Hindlimb muscle (tissue), 1 donor: ENCODE measurements at places on chromosomes 4 and X. TPM values are rescaled to one million over a fixed set of nuclear protein-coding genes. Genes with fewer than 3 reads are reported as not detected.

Gene SUV39H1
- polyA plus RNA-seq, result 4.6 TPM

Gene RASL11B
- 12.1 TPM for polyA plus RNA-seq

GRCh38 chrX:28584025-28584424 is 3.2 kb upstream of the IL1RAPL1 start:
- DNase-seq, result no peak

- DNase-seq, result no peak
Observed at GRCh38 chr4:176789955-176790354, 2.8 kb downstream of the VEGFC start.

DNA sequence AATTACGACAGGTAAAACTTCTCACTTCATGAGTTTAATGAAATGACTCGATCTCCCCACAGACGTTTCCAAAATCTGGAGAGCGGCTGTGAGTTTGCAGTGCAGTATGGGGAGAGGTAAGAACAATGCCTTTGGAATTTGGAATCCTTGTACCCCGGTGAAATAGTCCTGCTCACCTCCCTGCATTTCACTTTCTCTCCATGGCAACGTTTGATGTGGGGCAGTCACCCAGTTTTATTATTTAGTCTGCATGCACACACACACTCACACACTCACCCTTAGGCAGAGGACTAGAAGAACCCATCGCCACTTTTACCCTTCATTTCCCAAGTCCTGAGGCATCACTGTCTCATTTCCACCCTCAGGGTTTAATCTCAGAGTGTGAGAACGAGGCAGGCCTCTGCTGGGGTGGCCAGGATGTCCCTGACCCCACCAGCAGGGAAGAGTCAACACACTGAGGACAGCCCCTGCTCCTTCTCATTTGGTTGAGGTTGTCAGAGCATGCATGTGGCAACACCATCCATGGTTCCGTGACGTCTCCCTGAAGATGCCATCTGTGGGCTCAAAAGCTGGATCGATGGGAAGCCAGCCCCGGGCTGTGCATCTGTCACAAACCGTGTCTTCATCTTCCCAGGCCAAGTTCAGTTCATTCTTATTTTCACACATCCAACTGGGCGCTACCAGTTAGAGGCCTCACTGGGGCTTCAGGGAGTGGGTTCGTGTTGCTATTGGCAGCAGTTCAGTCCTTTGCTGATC is 119.8 kb upstream of the TRIM2 start:
- no peak for DNase-seq

GRCh38 chr4:99468889-99469288 is 33.7 kb upstream of the ADH7 start:
- DNase-seq, result no peak

Gene MTHFD2L
- 13.6 TPM for polyA plus RNA-seq

- no peak for DNase-seq
Observed at GRCh38 chr4:109967798-109968520, 55.3 kb downstream of the EGF start.

DNA sequence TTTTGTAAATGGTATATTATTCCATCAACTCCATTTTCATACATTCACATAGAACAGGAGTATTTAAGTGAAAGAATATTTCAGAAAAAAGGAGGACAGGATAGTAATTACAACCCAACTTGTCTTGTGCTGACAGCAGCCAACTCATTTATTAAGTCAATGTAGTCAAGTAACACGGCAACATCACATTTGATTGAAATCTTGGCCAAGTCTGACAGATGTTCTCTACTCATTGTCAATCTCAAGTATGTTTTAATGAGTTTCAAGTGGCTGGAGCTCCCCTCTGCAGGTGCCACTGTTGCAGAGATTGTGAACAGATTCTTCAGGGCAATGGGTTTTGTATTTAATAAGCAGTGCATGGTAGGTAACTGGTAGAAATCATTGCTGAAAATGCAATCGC is 332.5 kb downstream of the C4orf33 start:
- no peak for DNase-seq

DNA sequence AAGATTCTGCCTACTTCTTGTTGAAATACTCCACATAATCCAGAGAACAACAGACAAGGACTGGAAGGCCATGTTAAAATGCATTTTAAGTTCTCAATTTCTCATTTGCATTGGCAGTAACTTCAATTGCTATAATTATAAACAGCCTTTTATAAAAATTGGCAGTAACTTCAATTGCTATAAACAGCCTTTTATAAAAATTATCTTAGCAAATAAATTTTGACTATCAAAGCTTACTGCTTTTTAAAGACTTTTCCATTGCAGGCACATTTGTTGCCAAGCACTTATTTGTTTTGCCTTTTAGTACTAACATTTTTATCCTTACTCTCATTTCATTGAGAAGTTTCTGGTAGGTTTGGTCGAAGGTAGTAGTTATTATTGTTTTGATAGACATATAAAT is 17.8 kb downstream of the SCFD2 start:
- no peak for DNase-seq

DNA sequence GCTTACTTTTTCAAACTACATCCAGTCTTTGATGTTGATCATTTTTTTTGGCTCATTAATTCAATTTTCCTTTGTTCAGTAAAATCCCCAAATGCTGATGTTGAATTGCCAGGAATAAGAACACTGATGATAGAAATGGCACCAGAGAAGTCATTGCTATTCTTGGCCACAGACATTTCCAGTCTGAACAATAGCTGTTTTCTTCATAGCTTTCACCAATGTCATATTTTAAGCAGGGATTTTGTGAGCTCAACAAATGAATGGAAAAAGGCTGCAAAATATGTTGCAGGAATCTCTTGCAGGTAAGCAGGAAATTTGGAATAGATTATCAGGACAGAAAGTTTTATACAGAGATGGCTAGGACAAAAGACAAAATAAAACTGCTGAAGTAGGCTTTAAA is 40.5 kb upstream of the GLRB start:
- DNase-seq, result no peak

Gene NLGN4X
- polyA plus RNA-seq, result 2.5 TPM

GRCh38 chrX:103818842-103819619 is 13.0 kb downstream of the RAB9B start:
- peak; percentile 11 for DNase-seq

- DNase-seq, result no peak
Observed at GRCh38 chr4:9942921-9943600, 78.2 kb downstream of the SLC2A9 start.

DNA sequence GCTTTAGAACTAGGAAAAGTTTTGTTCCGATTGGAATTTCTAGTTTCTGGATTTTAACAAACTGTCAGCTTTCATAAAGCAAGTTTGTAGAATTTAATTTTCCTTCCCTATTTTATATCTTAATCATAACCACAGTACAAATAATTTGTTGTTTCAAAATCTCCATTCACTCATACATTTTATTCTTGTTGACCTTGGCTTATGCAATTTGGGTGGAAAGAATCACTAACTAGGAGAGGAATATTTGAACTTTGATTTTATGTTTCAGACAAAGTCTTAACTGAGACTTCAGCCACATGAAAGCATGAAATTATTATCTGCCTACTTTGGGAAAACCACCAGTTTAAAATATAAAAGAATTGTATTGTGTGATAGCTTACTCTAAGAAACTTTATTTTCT is 427.9 kb downstream of the SPRY1 start:
- DNase-seq, result no peak

DNA sequence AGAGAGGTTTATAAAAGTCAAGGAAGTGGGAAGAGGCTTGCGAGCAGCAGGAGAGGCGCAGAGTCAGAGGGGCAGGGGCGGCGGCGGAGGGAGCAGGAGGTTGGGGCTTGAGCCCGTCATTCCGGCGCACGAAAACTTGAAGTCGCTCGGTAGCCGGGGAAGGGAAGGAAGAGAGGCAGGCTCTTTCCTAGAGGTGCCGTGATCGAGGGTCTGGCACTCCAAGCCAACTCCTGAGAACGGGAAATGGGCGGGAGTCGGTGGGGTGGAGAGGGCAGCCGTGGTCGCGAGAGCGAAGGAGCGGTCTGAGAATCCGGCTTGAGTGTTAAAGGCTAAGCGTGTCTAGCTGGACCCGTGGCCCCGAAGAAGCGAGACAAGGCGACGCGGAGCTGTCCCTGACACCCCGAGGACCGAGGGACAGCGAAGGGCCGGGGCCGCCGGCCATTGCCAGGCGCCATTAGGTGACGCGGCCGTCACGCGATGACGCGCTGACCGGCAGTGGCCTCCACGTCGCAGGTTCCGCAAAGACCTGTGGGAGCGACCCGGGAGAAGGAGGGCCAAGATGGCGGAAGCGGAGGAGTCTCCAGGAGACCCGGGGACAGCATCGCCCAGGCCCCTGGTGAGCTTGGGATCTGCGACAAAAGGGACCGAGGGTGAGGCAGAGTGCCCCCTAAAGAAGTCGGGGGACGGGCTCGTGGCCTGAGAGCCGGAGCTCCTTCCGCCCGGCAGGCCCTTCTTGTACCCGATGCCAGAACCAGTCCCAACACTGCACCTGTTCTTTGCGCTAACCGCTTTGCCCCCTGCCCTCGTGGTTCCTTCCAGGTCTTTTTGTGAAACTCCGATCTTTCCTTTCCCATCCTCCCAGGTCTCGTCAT is at the start of gene YIPF6:
Gene YIPF6, plus strand, starts transcription at position 544 of the 872 bp plus-strand sequence. Its CDS starts 16 bp downstream, at position 560.
- DNase-seq, result peak; percentile 86

Gene MAGEA6
- not detected for polyA plus RNA-seq

Gene PNMA6A
- polyA plus RNA-seq, result 2.5 TPM
